Stomach (tissue), 19 donors: ENCODE measurements at places on chromosomes 3 and 15.

DNA sequence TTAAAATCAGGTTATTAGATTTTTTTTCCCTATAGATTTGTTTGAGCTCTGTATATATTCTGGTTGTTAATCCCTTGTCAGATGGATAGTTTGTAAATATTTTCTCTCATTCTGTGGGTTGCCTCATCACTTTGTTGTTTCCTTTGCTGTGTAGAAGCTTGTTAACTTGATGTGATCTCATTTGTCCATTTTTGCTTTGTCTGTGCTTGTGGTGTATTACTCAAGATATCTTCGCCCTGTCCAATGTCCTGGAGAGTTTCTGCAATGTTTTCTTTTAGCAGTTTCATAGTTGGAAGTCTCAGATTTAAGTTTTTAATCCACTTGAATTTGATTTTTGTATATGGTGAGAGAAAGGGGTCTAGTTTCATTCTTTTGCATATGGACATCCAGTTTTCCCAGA lies 699.1 kb downstream of the NAALADL2 start:
- no peak for DNase-seq

DNA sequence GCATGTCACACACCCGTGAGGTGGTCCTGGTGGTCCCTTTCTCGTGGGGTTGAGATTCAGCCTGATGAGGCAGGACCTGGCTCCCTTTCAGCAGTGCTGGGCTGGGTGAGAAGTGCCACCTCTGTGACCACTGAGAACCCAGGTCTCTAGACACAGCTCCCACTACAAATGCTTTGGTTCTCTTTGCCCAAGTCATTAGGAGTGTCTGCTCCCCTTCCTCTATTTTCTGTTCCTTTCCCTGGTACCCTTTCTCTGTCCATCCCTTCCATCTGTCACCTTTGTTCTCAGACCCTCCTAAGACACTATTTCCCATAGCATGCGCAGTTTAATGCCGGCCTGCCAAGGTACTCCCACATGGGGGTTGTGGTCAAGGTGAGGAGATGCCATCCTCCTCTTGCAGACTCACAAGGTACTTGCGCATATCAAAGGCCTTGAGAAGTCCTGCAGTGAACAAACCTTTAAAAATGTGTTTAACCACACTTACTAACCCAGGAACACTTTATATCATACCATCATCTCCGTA lies 297.7 kb downstream of the LRTM1 start:
- no peak for DNase-seq

DNA sequence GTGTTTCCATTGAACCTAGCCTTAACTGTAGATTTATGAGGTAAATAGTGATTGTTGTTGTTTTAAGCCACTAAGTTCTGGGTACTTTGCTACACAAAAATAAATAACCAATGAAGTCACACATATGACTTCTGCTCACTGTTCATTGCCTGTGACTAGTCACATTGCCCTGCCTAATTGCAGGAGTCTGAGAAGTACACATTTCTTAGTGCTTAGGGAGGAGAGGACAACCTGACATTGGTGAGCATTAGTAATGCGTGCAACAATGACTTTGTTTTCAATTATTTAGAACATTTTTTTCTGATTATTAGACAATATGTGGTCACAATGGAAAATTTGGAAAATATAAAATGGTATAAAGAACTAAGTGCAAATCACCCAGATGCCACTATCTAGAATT lies 133.2 kb upstream of the DAZL start:
- no peak for DNase-seq

- no peak for DNase-seq
These were observed 23.2 kb downstream of the CPEB1 start for GRCh38 chr15:82624008-82624407.

- no peak for DNase-seq
These were observed 11.1 kb downstream of the SLC6A6 start for GRCh38 chr3:14413381-14414071.

DNA sequence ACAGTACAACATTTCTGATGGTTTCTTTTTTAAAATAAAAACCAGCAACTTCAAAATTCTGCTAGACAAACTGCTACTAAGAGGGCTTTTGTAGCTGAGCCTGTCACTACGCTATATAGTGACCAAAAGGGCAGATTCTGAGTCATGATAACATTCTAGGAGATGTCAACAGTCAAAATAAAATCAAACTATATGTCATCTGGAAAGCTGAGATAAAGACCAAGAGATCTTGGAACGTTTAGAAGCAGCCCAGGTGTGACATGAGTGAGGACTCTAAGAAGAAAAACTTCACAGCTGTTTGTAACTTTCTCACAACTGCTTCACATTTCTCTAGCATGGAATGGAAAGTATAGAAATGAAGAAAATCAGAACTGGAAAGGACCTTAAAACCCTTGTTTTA lies 84.6 kb downstream of the FILIP1L start:
- DNase-seq = no peak
